DMS79 treated with DMSO at 0.1 percent for 48 hours (cell line): ENCODE measurements at places on chromosomes 2 and 18.

GRCh38 chr2:89781962-89782361 is 1090.5 kb downstream of the RPIA start:
- no peak for DNase-seq

- no peak for DNase-seq
These were observed 25.4 kb downstream of the SP100 start for GRCh38 chr2:230441227-230441897.

GRCh38 chr2:211423018-211423417 is 866.6 kb downstream of the CPS1 start:
- DNase-seq: no peak

DNA sequence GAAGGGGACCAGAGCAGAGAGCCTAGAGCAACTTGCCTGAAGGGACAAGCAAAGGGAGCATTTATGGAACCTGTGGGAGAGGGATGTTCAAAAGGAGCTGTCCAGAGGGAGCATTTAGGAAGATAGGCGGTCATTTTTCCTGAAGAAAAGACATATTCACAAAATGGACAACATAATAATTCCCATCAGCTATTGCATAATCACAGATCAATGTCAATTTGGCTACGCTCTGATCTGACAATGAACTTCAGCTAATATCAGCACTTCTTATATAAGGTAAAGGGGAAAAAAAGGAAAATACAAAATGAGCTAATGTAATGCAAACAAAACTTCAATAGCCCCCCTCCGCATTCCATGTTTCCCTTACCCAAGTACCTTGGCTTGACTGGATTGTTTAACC is 291.1 kb upstream of the CDH7 start:
- no peak for DNase-seq

- DNase-seq: no peak
These were observed 6.3 kb downstream of the PJVK start for GRCh38 chr2:178457390-178457886.

GRCh38 chr2:771538-771937 is 94.3 kb upstream of the TMEM18 start:
- DNase-seq: no peak

- no peak for DNase-seq
These were observed 78.5 kb downstream of the RPIA start for GRCh38 chr2:88770016-88770415.

DNA sequence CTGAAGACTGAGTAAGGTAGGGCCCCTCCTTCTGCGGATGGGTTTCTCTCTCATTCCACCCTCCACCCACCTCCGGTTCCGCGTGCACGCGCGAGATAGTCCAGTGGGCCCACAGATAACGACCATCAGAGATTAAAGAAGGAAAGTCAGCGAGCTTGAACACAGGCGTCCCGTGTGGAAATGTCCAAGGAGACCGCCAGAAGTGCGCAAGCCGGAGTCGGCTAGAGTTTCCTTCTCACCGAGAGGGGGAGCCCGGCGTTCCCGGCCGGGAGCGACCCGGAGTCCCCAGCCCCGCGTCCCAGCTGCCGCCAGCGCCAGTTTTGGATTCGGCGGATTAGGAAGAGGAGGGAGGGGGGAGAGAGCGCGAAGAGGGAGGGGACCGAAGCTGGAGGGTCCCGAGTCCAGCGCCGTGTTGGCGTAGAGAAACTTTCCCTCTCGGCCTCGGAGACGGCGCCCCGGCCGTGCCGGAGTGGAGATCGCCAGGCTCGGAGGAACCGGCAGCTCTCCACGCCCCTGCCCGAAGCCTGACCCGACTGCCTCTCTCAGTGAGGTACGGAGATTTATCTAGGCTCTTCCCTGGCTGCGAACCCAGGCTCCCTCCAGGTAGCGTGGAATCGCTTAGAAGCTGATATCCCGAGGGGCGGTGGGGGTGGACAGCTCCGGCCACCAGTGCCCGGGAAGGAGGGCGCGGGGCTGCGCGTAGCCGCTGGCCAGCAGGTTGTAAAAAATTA is at the start of gene GULP1:
Gene GULP1, plus strand, starts transcription at position 258 of the 731 bp plus-strand sequence. CDS start 185,829 bp downstream, outside the sequence.
- no peak for DNase-seq

DNA sequence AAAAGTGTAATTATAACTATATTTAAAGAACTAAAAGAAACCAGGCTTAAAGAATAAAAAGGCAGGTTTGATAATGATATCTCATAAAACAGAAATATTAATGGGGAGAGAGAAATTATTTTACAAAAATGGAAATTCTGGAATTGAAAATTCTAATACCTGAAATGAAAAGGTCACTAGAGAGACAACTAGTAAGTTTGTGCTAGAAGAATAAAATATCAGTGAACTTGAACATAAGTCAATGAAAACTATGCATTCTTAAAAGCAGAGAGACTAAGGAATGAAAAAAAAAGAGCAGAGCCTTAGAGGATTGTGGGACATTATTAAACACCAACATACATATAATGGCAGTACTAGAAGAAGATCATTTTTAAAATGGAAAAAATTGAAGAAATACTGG is 1475.0 kb upstream of the ZEB2 start:
- no peak for DNase-seq

DNA sequence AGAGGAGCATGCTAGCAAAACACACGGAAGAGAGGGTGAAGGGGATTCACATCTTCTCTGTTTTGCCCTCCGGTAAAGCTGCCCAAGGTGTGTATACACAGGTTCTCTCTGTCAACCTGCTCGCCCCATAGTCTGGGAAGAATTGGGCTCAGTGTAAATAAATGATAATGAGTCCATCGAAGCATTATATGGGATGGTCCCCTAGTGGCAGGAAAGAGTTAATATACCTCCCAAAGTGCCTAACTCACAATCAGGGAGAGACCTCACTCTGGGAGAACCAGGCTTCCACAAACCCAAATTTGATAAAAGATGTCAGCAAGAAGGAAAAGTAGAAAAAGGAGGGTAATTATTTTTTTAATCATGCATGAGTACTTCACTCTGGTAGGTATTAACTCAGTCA is 262.2 kb upstream of the ZNF521 start:
- DNase-seq: no peak

DNA sequence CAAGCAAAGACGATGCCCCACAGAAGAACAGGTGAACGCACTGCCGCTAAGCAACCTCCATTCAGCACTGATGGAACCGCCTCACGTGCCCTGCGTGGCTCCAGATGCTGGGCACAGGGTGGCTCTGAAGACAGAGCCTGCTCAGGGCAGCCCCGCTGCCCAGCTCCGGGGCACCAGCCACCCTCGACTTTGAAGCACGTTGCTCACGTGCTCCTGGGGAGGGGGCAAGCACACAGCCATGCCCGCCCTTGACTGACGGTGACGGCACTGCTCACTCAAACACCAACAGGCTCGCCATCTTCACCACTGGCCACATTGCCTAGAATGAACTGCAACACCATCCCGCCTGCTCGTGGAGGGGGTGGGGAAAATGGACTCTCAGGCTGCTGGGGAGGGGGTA is 251.3 kb downstream of the HDAC4 start:
- no peak for DNase-seq

GRCh38 chr2:207087046-207087902 is 78.5 kb downstream of the KLF7 start:
- no peak for DNase-seq

- DNase-seq: no peak
These were observed 3.8 kb upstream of the RPE start for GRCh38 chr2:209998596-209998995.

DNA sequence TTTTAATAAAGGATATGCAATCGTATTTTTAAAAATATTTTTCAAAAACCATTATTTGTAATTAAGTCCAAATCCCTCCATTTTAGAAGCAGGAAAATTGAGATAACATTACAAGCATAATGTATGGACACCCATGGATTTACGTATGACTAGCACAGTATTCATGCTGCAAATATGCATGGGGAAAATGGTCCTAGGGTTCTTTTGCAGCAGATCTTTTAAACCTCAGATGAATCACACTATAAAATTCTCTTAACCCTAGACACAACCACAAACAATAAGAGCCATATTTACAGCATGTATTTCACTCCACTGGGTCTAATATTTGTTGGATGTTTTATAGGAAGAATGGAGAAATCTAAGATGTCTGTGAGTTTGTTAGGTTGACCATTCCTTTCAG is 453.4 kb downstream of the TGIF1 start:
- DNase-seq: no peak

DNA sequence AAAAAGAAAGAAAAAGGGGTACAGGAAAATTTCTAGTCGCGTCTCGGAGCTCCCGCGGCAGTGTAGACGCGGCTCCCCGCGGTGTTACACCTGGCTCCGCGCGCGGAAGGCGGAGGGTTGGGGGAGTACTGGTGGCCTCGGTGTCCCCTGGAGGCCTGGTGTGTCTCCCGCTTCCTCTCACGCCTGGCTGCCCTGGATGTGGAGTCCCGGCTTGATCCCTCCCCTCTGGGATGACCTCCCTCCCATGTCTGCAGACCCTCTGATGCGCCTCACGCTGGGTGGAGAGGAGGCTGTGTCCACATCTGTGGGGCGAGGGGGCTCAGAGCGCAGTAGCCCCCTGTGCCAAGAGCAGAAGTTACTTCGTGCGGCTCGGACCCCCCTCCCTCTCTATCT is 1.2 kb downstream of the KIF5C start:
- DNase-seq: peak; percentile 14

- no peak for DNase-seq
These were observed 6.2 kb downstream of the CCBE1 start for GRCh38 chr18:59690996-59691395.

GRCh38 chr2:85662899-85663593 is 5.0 kb downstream of the SFTPB start:
- DNase-seq: no peak

- DNase-seq: no peak
These were observed 67.6 kb downstream of the LDAH start for GRCh38 chr2:20755132-20755800.

GRCh38 chr2:127463155-127463991 is 45.1 kb downstream of the PROC start:
- no peak for DNase-seq

DNA sequence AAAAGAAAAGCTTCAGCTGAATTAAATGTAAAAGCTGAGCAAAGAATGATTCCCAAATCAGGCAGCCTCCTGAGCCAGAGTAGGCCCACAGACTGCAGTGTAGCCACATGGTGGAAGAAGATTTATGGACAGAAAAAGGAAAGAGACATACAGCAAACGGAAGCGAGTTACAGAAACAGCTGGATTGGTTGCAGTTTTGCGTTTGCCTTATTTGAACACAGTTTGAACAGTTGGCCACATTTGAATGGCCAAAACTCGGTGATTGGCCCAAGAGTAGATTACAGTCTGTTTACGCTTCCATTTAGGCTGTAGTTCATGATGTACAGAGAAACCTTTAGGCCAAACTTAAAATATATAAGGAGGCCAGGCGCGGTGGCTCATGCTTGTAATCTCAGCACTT is 35.1 kb downstream of the SH2D6 start:
- no peak for DNase-seq

DNA sequence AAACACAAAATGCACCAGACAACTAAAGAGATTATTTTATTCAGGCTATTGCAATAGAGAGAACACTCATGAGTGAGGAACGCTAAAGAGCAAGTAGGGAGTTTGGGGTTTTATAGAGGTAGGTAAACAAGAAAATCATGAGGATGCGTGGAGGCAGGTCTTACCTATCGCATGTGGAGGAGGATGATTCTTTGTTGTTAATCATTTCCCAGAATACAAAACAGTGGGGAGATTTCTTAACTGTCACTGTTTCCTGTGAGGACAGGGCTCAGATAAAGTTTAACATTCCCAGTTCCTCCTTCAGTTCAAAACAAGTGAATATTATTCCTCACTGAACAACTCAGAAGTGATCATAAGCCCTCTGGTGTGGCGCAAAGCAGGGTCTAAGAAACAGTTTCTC is 156.1 kb upstream of the MGAT5 start:
- DNase-seq: no peak

DNA sequence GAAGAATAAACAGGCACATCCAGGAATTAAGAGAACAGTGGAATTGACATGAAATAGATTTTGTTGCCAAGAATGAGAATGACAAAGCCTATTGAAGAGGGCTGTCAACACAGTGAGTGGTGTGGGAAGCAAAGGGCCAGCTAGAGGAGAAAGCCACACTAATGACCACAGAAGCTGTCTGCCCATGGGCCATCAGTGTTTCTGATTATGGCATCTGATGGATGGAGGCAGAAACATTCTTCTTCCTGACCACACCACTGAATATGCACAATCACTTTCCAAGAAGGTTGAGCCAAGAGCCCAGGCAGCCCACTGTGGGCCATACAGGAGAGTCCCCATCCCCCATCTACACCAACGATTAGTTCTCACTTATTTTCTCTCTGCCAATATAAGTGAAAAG is 146.0 kb upstream of the SH3BP4 start:
- no peak for DNase-seq
